ENCODE measurements at places on chromosomes 4 and X. TPM values are rescaled to one million over a fixed set of nuclear protein-coding genes. Genes with fewer than 3 reads are reported as not detected.
A peak's percentile ranks its signal among the peaks of the same experiment; 100 is the strongest.

The HMX1 gene
- total RNA-seq: not detected

The FANCB gene
- total RNA-seq: 6.8 TPM

The MAPK10 gene
- total RNA-seq: 0.17 TPM

The CT45A3 gene
- total RNA-seq: not detected

The ASB5 gene
- not detected for total RNA-seq

The TLR2 gene
- 0.51 TPM for total RNA-seq

The CORIN gene
- 0.28 TPM for total RNA-seq

The P2RY4 gene
- total RNA-seq: not detected

GRCh38 chr4:2809610-2810180 lies 16.8 kb downstream of the SH3BP2 start:
- DNase-seq: no peak

GRCh38 chr4:181770971-181771370 lies 472.2 kb upstream of the TENM3 start:
- DNase-seq: no peak

- no peak for DNase-seq
Measured at GRCh38 chr4:73715659-73716058, 24.7 kb upstream of the CXCL8 start.

DNA sequence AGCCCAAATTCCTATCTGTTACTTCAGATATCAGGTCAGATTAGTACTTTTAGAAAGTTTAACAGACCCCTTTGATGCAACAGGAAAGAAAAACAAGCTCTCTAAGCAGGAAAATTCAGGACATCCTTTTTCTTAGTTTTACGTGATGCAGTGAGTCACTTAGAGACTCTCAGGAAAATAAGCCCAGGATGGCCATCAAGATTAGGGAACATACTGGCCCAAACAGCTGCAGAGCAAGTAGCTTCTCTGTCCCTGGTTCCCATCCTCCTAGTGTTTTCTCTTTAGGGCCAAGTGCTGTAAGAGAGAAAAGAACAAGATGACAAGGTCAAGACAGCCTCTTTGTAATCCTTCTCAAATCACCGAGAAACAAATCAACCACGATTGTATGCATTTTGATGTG lies 219.1 kb downstream of the ZNF674 start:
- DNase-seq: peak; percentile 74

GRCh38 chr4:7241597-7242125 lies 49.3 kb downstream of the SORCS2 start:
- no peak for DNase-seq

- no peak for DNase-seq
Measured at GRCh38 chr4:138269175-138269574, 27.0 kb upstream of the SLC7A11 start.

- DNase-seq: no peak
Measured at GRCh38 chr4:110788302-110788701, 165.4 kb upstream of the PITX2 start.

GRCh38 chr4:74455361-74456055 lies 10.6 kb downstream of the AREG start:
- DNase-seq: no peak

DNA sequence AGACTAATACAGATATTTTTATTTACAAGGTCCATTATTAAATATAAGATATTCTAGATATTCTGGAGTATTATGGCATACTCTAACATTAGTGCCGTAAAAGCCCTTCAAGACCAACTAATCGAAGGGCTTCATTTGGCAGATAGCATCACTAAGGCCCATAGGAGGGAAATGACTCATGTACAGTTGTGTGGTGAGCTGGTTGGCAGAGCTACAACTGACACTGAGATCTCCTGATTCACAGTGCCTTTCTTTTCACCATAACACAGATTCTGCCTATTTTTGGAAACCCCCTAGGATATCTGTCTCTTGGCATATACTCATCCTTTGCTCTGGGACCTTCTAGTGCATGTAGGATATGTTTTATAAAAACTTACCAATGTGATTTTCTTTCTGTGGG lies 201.7 kb upstream of the AFF2 start:
- DNase-seq: peak; percentile 76

GRCh38 chr4:123891881-123892280 lies 495.3 kb downstream of the SPRY1 start:
- no peak for DNase-seq

- DNase-seq: no peak
Measured at GRCh38 chr4:71270901-71271300, 67.9 kb upstream of the SLC4A4 start.

GRCh38 chr4:173442223-173442932 lies 43.5 kb upstream of the SCRG1 start:
- DNase-seq: no peak

- peak; percentile 75 for DNase-seq
Measured at GRCh38 chr4:78059524-78059889, 2.4 kb downstream of the FRAS1 start.

GRCh38 chr4:8191136-8191747 lies 7.8 kb upstream of the SH3TC1 start:
- DNase-seq: peak; percentile 99
